ENCODE measurements at places on chromosomes 4 and X.

DNA sequence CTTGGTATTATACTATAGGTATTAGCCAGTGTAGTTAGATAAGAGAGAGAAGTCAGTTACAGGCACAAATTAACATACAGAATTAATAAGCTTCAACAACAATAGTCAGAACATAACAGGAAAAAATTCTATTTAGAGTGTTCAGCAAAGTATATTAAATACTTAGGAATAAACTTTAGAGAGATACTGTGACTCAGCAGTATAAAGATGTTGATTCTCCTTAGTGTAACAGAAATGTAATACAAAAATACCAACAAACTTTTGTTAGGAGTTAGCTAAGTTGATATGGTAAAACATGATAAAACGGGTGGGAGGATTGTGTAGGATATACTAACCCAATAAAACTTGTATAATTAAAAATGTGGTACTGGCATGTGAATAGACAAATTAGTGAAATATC is 154.3 kb downstream of the DIPK2B start:
- no peak for DNase-seq

- no peak for DNase-seq
These were observed 1943.9 kb upstream of the IGFBP7 start for GRCh38 chr4:59054086-59054485.

- DNase-seq: no peak
These were observed 60.4 kb upstream of the TAF9B start for GRCh38 chrX:78199851-78200250.

- DNase-seq: no peak
These were observed 357.8 kb upstream of the SLC7A11 start for GRCh38 chr4:138599965-138600364.

- DNase-seq: no peak
These were observed 66.6 kb upstream of the HELT start for GRCh38 chr4:184951668-184952160.

GRCh38 chr4:6520978-6521377 is 48.6 kb upstream of the PPP2R2C start:
- DNase-seq: no peak

DNA sequence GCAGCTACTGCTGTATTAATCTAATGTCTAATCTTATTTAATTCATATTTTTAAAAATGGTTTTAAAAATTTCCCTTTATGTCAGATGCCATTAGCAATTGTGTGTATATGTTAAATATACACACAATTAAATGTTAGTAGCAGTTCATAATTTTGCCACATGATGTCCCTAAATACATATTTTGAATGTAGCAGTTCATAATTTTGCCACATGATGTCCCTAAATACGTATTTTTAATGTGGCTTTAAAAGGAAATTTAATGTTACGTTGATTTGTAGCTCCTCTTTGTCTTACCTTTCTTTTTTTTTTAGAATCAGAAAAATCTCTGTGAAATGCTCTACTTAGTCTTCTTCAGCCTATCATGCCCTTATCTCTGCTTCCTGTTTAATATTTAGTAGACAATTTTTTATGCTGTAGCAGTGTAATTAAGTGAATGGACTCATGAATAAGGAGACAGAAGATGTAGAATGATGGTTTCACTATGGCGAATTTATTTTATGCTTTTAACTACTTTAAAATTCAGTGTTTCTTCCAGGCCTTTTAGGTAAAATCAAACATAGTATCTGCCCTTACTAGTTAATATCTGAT is 26.1 kb downstream of the RBM46 start:
- DNase-seq: peak; percentile 28

GRCh38 chr4:162406637-162407365 is 243.0 kb upstream of the FSTL5 start:
- DNase-seq: no peak

GRCh38 chr4:53545273-53545672 is 46.0 kb downstream of the LNX1 start:
- DNase-seq: no peak

DNA sequence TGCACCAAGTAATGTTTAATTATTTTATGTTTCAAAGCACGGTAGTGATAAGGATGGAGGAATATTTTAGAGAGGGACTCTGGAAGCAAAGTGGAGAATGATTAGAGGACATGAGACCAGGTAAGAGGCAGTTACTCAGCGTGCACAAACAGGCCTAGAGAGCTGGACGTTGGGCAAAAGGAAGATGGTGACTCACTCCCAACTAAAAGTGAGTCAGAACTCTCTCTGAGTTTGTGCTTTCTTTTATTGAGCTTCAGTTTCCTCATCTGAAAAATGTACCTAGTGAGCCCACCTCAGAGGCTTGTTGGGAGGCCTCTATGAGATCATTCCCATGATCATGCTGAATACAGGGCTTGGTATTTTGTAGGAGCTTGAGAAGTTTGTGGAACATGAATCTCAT is 1.6 kb upstream of the ZC4H2 start:
- no peak for DNase-seq

GRCh38 chrX:65697915-65698796 is 30.7 kb downstream of the MSN start:
- DNase-seq: no peak

- no peak for DNase-seq
These were observed at the start of gene SLC2A9 for GRCh38 chr4:10020871-10021652. TSS of gene SLC2A9 (minus strand) at chr4:10021497. CDS start at chr4:10021429, 68 bp downstream.

- DNase-seq: no peak
These were observed 393.3 kb upstream of the TRAM1L1 start for GRCh38 chr4:117478702-117479101.

- DNase-seq: no peak
These were observed 12.0 kb downstream of the PLCXD1 start for GRCh38 chrX:292900-293897.

DNA sequence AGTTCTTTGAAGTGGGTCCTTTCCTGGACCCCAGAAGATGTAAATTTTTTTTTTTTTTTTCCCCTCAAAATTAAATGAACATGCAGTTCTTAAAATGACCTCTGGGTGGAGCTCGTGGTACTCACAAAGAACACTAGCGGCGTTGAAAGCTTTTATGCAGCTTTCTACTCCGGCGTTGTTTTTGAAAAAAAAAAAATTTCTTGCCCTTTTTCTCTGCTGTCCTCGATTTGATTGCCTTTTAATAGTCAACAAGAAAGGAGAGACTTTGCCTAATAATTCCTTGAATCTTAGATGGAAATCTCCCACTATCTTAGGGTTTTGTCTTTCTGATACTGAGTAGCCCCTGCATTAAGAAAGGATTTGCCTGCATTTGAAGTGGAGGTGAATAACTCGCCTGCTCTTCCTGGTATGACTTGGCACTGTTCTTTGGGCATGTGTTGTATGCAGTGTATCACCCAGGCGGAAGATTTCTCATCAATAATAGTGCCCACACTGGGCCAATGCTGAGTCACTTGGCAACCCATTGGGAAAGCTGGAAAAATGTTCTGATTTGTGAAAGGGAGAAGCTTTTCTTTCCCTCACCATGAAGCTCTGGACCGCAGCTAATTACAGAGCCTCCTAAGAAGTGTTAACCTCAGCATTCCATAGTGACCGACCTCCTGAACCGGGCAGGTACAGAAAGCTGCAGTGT is 104.0 kb downstream of the PHEX start:
- DNase-seq: no peak

GRCh38 chr4:152634110-152634760 is 45.6 kb downstream of the TMEM154 start:
- DNase-seq: no peak

GRCh38 chr4:114251020-114251419 is 271.6 kb upstream of the ARSJ start:
- DNase-seq: no peak

DNA sequence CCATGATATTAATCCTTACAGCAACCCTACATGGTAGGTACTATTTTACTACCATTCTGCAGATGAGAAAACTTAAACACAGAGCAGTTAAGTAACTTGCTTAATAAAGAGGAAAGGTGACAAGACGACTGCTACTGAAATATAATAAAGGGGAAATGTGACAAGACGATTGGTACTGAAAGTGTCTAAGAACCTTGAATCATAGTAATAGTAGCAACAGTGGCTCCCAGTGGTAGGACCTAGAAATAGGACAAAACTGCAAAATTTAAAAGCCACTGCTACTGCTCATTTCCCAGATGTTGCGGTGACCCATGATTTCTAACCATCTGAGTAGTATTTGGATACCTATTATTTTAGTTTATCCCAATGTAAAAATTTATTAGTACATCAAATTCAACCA is 89.5 kb downstream of the TASL start:
- no peak for DNase-seq

DNA sequence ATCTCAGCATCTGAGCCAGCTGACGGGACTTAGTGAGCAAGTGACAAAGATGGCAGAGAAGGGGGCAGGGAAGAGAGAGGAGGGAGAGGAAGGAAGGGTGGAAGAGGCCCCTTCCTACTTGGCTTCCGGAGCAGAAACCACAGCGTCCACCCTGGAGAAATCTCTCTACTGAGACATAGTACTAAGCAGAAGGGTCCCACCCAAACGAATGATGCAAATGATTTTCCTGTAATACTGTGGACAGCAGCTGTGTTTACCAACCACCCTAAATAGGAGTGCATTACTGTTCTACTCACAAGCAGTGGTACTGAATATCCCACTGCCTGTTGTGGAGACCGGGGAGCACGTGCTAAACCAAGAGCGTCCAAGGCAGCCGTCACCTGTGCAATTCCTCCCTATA is 29.4 kb downstream of the DTHD1 start:
- DNase-seq: no peak

DNA sequence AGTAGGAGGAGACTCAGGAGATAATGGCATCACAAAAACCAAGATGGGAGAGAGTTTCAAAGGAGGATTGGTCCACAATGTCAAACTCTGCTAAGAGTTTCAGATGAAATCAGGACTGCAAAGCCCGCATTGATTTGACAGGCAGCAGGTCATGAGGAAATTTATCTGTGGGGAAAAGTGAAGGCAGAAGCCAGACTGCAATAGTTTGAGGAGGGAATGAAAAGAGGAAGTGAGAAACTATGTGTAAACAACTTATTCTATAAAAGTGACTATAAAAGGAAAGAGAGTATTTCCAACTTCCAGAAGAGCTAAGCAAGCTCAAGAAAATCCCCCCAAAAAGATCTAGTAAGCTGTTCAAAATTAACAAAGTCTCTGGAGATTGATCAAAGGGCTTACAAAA is 66.3 kb upstream of the DGKK start:
- no peak for DNase-seq

DNA sequence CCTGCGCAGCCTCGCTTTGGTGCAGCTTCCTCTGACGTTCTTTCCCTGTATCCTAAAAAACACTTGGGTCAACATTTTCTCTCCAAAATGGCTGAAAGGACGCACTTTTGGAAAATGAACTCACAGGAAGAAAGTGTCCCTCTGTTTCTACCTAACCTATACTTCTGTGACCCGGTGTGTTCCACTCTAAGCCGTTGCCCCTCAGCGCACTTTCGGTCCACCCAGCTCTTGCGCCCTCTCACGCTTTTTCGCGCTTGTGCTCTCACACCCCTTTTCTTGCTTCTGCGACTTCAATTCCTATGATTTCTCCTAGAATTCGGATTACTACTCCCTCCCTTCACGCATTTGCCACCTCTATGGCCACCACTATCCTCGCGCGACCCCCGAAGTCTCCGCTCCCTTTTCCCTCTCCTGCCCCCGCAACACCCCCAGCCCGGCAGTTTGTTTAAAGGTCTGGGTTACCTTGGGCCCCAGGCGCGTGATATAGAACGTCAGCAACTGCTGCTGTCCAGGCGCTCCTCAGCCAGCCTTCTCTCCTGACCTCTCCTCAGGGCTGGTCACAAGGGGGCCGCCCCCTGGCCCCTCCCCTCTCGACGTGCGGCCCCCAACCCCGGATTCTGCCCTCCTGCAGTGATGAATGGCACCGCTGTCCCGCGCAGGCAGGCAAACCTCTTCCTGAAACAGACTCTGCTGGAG is at the start of gene USP51:
TSS of gene USP51 (minus strand) at position 535 of the 696 bp plus-strand sequence. CDS start 909 bp downstream, outside the sequence.
- no peak for DNase-seq

- peak; percentile 63 for DNase-seq
These were observed at the start of gene ZFYVE28 for GRCh38 chr4:2417765-2418649. TSS of gene ZFYVE28 (minus strand) at chr4:2418645. CDS start at chr4:2418323, 322 bp downstream.

GRCh38 chrX:2578864-2579263 is 78.1 kb upstream of the DHRSX start:
- no peak for DNase-seq

DNA sequence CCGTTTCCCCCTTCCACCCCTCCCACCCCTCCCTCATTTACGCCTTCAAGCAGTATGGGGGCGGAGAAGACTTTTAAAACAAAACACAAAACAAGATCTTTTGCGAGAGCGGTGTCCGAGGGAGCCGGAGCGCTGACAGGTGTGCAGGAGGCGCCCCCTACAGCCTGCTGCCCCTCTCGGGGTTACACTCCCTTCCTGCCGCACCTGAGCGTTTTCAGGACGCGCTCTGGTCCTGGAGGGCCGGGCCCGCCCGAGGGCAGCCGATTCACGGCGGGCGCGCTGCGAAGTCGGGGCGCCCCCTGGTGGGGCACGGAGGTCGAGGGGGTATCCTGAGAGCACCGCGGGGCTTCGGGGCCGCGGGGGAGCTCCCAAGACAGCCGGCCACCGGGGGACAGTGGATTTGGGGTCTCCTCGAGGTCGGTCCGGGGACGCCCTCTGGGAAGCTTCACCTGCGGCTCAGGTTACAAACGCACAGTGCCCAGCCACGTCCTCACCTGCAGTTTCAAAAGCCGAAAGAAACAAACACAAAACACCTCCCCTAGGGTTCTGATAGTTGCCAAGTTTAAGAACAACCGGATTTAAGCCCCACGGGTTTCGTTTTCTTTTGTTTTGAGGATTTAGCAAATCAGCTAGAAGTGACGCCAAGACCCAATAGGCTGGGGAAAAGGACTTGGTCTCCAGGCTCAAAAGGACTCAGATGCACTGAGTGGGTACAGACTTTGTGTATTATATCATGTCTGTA is 8.0 kb upstream of the NEUROG2 start:
- DNase-seq: no peak

GRCh38 chr4:95263960-95264359 is 284.8 kb downstream of the UNC5C start:
- no peak for DNase-seq

DNA sequence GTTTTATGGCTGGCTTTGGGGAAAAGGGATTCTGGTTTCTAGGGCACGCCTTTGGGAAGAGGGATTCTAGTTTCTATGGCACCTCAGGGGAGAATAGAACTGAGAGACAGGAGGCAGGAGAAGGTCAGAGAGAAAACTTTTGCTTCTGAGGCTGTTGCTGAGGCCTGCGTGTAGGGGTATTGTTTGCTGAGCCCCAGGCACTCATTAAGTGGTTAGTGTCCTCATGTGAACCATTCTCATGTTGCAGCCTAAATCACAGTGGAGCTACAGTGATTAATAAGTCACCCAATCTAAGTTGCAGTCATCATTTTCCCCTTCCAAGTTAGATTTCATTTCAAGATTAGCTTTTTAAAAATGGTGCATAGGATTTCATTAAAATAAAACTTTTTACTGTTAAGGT is 29.0 kb downstream of the VCX3A start:
- DNase-seq: peak; percentile 29

GRCh38 chr4:10162341-10163000 is 45.9 kb upstream of the WDR1 start:
- DNase-seq: no peak
